ENCODE measurements at places on chromosomes 2 and 18. TPM values are rescaled to one million over a fixed set of nuclear protein-coding genes. Genes with fewer than 3 reads are reported as not detected.

IL36B gene
- total RNA-seq: not detected

AAK1 gene
- total RNA-seq: 46.4 TPM

DLX1 gene
- 30.9 TPM for total RNA-seq

COMMD1 gene
- 51.9 TPM for total RNA-seq

COQ10B gene
- 40.1 TPM for total RNA-seq

GKN1 gene
- total RNA-seq: not detected

CNDP2 gene
- 60.4 TPM for total RNA-seq

CHST10 gene
- total RNA-seq: 44.5 TPM

ADRA2B gene
- total RNA-seq: 0.46 TPM

RBM43 gene
- total RNA-seq: 5.1 TPM

Data from diencephalon (tissue), 1 donor.